ENCODE measurements at places on chromosomes 13 and 19. TPM values are rescaled to one million over a fixed set of nuclear protein-coding genes. Genes with fewer than 3 reads are reported as not detected.

The SIGLEC10 gene
- total RNA-seq, result not detected

The DIAPH3 gene
- 19.5 TPM for total RNA-seq

The PGLYRP2 gene
- not detected for total RNA-seq

The ANGPTL8 gene
- total RNA-seq, result not detected

The PSG2 gene
- total RNA-seq, result not detected

The TEX101 gene
- not detected for total RNA-seq

The CALR3 gene
- not detected for total RNA-seq

The ZNF546 gene
- 0.38 TPM for total RNA-seq

The SIGLEC9 gene
- total RNA-seq, result not detected

The SOX1 gene
- 0.04 TPM for total RNA-seq

The IGFL1 gene
- not detected for total RNA-seq

The ZNF470 gene
- total RNA-seq, result 8.7 TPM

The GIPC3 gene
- total RNA-seq, result 1.6 TPM

The ZSCAN1 gene
- 0.93 TPM for total RNA-seq

The VMAC gene
- 3.2 TPM for total RNA-seq

The ADAMTS10 gene
- 29.0 TPM for total RNA-seq

The ATXN8OS gene
- total RNA-seq, result not detected

The AP1M2 gene
- total RNA-seq, result 158 TPM

The LYPD3 gene
- 3.0 TPM for total RNA-seq

The BCAM gene
- 100 TPM for total RNA-seq

The ACER1 gene
- total RNA-seq, result not detected

The OR7D4 gene
- not detected for total RNA-seq

The CD320 gene
- 84.9 TPM for total RNA-seq

The IRGC gene
- total RNA-seq, result not detected

The ADGRE3 gene
- not detected for total RNA-seq

The C5AR1 gene
- total RNA-seq, result 0.58 TPM

The ONECUT3 gene
- total RNA-seq, result not detected

Measured in GM23338 (cell line).